ENCODE measurements at places on chromosomes 11 and 22. TPM values are rescaled to one million over a fixed set of nuclear protein-coding genes. Genes with fewer than 3 reads are reported as not detected.

RANGAP1 gene
- total RNA-seq: 48.6 TPM

CCDC87 gene
- total RNA-seq: 0.21 TPM

OR8K3 gene
- total RNA-seq: not detected

LTO1 gene
- total RNA-seq: 18.6 TPM

RIBC2 gene
- 0.31 TPM for total RNA-seq

OVOL1 gene
- not detected for total RNA-seq

NXPE4 gene
- total RNA-seq: not detected

OR5B12 gene
- total RNA-seq: not detected

APOBEC3G gene
- total RNA-seq: 31.3 TPM

CXCR5 gene
- 11.1 TPM for total RNA-seq

OR51S1 gene
- total RNA-seq: not detected

KLHL35 gene
- total RNA-seq: 0.52 TPM

TMEM184B gene
- 14.3 TPM for total RNA-seq

KCNQ1 gene
- total RNA-seq: 12.7 TPM

SELENOM gene
- 14.6 TPM for total RNA-seq

DRD2 gene
- total RNA-seq: 0.10 TPM

KCNE3 gene
- 12.9 TPM for total RNA-seq

ATG2A gene
- total RNA-seq: 80.2 TPM

RFPL2 gene
- 0.10 TPM for total RNA-seq

TMX2 gene
- total RNA-seq: 31.7 TPM

ART1 gene
- total RNA-seq: not detected

TUB gene
- under 0.01 TPM for total RNA-seq

CEND1 gene
- not detected for total RNA-seq

GLYAT gene
- not detected for total RNA-seq

SLC25A18 gene
- total RNA-seq: not detected

NUCB2 gene
- 69.1 TPM for total RNA-seq

CALCB gene
- 0.10 TPM for total RNA-seq

ANO9 gene
- total RNA-seq: 19.9 TPM

DERL3 gene
- 1.7 TPM for total RNA-seq

HTR3A gene
- 0.21 TPM for total RNA-seq

CSNK1E gene
- 69.1 TPM for total RNA-seq

SF3A1 gene
- 94.3 TPM for total RNA-seq

APOBEC3H gene
- 1.9 TPM for total RNA-seq

ASRGL1 gene
- total RNA-seq: 6.0 TPM

SMPD1 gene
- total RNA-seq: 21.1 TPM

MMP7 gene
- 0.31 TPM for total RNA-seq

OR4D5 gene
- not detected for total RNA-seq

OR8A1 gene
- total RNA-seq: not detected

SCARF2 gene
- 1.6 TPM for total RNA-seq

ALDH3B2 gene
- total RNA-seq: not detected

LAMTOR1 gene
- total RNA-seq: 88.5 TPM

APOA5 gene
- not detected for total RNA-seq

PNPLA3 gene
- total RNA-seq: not detected

GPR83 gene
- total RNA-seq: 0.10 TPM

HRAS gene
- total RNA-seq: 7.1 TPM

ROBO4 gene
- total RNA-seq: 0.31 TPM

LMO1 gene
- not detected for total RNA-seq

ABTB2 gene
- total RNA-seq: 2.3 TPM

OR5A1 gene
- under 0.01 TPM for total RNA-seq

CTSF gene
- total RNA-seq: 14.5 TPM

NAALADL1 gene
- 6.6 TPM for total RNA-seq

DDX25 gene
- 0.10 TPM for total RNA-seq

CTSD gene
- 253 TPM for total RNA-seq

DDX10 gene
- 8.5 TPM for total RNA-seq

UBQLNL gene
- 0.52 TPM for total RNA-seq

SLC22A6 gene
- not detected for total RNA-seq
